ENCODE measurements at places on chromosomes 13 and 19.
A peak's percentile ranks its signal among the peaks of the same experiment; 100 is the strongest.

DNA sequence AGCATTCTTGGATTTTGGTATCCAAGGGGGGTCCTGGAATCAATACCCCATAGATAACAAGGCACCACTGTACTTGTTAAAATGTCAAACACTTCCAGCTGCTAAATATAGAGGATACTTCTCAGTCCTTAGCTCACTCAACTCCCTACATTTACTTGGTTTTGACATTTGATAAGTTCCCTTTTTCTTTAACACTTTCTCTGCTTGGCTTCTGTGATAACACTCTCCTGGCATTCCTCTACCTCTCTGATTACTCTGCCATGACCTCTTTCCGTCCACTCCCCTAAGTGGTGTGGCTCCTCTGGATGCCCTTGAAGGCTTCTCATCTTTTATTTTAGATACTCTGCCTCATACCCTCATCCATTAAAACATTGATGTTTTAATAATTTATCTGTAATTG, 65.2 kb downstream of the MICU2 start:
- DNase-seq = no peak

GRCh38 chr13:43894438-43894837, 14.7 kb downstream of the LACC1 start:
- DNase-seq = no peak

DNA sequence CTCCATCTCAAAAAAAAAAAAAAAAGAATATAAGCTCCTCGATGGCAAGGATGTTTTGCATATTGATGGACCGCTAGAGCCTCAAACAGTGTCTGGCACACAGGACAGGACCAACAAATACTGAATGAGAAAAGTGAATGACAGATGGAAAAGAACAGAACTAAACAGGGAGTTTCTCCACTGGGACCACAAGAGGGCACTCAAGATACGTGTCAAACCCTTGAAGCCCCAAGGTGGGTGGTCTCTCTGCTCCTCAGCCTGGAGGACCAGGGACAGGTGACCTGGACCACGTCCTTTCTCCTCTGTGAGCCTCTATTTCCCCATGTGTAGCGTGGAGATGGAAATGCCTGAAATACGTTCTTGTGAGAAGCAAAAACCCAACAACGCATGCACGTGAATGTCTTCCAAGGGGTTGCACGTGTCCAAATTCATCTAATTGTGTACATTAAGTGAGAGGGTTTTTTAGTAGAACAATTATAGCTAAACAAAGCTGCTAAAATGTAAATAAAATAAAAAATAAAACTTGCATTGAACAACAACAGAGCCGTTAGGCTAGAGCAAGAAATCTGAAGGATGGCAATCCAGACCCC, 5.7 kb upstream of the CDC42EP5 start:
- no peak for DNase-seq

DNA sequence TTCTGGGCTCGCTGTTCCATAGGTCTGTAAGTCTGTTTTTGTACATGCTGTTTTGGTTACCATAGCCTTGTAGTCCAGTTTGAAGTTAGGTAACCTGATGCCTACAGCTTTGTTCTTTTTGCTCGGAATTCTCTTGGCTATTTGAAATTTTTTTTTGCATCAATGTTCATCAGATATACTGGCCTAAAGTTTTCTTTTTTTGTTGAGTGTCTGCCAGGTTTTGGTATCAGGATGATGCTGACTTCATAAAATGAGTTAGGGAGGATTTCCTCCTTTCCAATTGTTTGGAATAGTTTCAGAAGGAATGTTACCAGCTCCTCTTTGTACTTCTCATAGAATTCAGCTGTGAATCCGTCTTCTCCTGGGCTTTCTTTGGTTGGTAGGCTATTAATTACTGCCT, 397.8 kb upstream of the HTR2A start:
- no peak for DNase-seq

- no peak for DNase-seq
Measured at GRCh38 chr13:98111168-98112098, 31.5 kb upstream of the FARP1 start.

GRCh38 chr13:84413016-84413415, 530.7 kb upstream of the SLITRK1 start:
- no peak for DNase-seq

DNA sequence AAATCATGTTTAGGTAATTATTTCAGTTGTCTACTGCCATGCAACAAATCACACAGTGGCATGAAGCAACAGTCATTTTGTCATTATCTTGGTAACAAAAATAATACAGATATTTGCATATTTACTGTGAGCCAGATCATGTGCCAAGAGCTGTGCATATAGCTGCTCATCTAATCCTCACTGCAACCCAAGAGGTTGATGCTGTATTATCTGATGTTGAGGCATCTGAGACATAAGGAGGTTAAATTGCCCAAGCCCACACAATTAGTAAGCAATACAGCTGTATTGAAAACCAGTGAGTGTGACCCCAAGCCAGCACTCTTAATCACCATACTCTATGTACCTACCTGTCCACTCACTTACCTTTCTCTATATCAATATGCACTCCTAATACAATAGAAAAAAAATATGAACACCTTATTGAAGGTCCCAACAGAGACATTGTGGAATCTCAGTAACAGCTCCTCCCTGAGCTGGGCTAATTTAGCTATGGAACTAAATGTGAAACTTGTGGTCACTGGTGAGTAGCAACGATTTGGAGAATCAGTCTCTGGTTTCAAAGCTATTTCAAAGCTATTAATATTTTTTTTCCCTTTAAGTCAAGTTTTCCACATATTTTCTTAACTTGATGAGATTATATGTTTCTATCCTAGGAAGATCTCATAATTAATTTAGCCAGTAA, 185.2 kb downstream of the KLF12 start:
- no peak for DNase-seq

DNA sequence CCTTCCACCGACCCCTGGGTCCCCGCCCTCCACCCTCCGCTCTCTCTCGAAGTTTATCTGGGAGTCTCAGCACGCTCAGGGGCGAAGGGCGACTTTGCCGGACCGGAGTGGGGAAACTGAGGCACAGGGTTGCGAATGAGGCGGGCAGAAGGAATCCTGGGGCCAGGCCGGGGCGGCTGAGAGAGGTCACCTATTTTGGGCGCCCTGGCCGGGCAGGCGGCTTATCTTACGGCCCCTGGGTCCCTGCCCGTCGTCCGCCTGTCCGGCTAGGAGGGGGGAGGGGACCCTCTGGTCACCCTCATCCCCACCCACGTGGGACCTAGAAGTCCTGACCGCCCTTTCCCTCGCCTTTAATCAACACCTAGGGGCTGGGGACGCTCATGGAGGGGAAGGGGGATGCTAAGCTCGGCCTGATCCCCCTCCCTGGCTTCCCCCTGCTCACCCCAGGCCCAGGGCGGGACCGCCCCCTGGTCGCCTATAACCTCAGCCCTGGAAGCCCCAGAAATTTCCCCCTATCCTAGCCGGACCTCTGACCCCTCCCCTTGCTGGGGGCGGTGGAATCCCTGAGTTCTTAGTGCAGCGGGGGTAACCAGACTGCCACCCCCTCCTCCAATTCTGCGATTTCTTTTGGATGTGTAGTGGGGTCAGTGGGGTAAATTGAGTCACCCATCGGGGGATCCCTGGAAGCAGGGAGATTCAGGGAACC, 556 bp downstream of the TRIP10 start:
- DNase-seq = no peak

GRCh38 chr13:51758691-51759090, 45.3 kb downstream of the DHRS12 start:
- no peak for DNase-seq

DNA sequence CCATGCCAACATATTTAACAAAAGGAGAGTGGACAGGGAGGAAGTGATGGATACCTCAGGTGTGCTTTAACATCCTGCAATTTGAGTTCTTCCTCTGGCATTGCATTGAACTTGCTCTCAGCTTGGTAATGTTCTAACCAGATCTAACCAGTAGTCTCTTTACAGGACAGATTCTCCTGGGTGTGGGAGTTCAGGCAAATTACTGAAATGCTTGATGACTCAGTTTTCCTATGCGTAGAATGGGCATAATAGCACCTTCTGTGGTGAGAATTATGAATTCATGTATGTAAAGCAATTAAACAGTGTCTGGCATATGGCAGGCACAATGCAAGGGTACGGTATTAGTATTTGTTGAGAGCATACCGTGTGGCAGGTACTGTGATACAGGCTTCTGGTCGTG, 3.6 kb downstream of the AKAP11 start:
- DNase-seq = no peak

DNA sequence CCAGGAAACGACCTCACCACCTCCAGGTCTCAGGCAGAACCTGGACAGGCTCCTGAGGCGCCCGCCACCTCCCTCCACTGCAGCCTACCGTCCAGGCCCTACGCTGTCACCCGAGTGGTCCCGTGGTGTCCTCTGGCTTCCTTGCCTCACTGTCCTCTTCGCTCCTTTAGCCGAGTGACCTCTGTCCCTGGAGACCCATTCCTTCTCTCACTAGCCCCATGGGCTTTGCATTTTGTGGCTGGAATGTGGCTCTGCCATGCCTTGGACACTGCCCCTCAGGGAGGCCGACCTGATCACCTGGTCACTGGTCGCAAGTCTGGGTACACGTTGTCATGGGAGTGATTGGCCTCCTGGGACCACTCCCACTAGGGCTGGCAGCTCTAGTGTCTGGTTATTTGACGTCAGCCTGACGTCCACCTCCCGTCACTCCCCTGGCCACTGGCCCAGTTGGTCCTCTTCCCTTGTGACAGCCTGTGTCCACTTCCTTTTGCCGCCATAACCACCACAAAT, 17.9 kb downstream of the SLC25A42 start:
- DNase-seq = no peak

- DNase-seq = peak; percentile 10
Measured at GRCh38 chr19:34556488-34556887, 74.9 kb downstream of the WTIP start.

DNA sequence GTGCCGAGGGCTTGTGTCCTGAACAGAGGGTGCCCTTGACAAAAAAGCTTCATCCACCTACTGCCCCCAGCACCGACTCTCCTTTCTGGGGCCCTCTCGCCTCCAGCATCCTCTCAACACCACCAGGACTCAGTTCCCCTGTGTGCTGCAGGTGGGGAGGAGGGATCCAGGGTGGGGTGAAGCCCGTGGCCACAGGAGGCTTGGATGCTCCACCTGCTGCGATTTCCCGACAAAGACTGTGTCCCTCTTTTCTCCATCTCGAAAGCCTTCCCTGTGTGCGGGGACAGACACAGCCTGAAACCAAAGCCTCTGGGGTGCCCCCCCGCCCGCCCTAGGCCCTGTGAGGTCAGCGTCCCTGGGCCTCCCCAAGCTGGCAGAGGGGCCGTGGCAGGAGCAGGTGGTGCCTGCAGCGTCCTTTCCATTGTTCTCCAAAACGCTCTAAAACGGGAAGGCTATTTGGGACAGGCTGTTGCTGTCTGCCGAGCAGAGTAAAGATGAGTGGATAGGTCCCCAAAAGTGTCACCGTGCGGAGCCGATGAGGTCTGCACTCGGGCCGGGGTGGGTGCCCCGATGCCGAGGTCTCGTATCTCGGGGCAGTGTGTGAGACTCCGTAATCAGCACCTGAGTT, 185.7 kb downstream of the PTPRS start:
- no peak for DNase-seq

DNA sequence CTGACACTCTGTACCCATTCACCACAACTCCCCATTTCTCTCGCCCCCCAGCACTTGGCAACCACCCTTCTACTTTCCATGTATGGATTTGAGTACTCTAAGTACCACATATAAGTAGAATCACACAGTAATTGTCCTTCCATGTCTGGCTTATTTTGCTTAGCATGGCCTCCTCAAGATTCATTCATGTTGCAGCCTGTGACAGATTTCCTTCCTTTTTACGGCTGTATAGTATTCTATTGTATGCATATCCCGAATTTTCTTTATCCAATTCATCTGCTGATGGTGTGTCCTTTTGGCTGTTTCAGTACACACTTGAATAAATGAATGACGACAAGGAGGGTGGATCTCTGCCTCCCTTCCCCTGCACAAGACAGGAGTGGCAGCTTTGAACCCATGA, 95.1 kb downstream of the ZNF536 start:
- no peak for DNase-seq

DNA sequence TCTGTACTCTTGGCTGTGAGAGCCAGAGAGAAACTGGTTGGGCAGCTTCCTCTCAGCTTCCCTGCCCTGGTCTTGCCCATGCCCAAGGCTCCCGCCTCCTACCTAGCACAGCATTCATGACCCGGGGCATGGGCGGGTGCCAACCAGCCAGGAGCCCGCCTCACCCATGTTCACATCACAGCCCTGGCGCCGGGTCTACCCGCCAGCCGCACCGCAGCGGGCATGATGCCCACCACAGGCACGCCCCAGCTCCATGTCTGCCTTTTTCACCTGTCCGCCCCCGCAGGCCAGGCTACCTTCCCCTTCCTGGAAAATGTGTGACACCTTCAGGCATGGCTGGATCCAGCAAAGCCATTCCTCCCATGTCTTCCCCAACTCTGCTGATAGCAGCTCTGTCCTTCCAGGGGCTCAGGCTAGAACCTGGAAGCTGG, 42.1 kb downstream of the PTPRS start:
- no peak for DNase-seq

GRCh38 chr19:18603255-18603957, 3.2 kb downstream of the CRLF1 start:
- DNase-seq = no peak

DNA sequence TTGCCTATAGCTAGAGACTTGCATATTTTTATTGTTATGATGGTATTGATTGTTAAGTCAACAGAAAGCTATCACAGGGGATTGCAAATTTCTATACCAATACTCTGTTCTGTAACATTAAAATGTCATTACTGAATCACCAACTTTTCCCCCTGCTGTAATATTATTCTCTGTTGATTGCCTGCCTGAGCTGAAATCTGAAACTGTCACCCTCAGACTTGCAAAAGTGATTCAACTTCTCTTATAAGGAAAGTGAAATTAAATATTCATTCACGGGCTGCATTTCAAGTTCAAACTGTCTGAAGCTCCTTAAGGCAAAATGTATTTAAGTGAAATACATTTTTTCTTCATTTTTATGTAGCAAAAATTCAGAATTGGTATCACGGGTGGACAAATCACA, 723.2 kb downstream of the PCDH9 start:
- DNase-seq = no peak

- no peak for DNase-seq
Measured at GRCh38 chr13:49044836-49045235, 69.1 kb downstream of the FNDC3A start.

DNA sequence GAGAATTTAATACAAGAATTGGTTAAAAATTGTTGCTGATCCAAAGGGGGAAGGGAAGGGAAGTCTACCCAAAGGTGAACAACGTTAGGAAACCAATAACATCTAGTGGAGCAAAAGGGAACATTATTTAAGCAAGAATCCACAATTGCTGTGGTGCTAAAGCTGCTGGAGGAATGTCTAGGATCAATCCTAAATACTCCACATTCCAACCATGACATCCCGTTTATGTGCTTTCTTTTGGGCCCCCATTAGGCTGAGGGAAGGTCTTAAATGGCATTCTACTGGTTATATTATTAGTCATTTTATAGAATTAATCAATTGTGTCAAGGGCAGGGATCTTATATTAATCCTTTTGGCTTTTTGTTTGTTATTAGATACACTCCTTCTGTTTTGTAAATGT, 39.9 kb upstream of the VWA8 start:
- no peak for DNase-seq

GRCh38 chr19:812049-812746, 9.6 kb downstream of the PLPPR3 start:
- no peak for DNase-seq

- DNase-seq = no peak
Measured at GRCh38 chr19:3893509-3894179, 13.2 kb downstream of the ATCAY start.
